ENCODE measurements at places on chromosomes 2 and 18.

- DNase-seq, result no peak
Measured at GRCh38 chr2:169736902-169737301, 3.3 kb downstream of the KLHL23 start.

DNA sequence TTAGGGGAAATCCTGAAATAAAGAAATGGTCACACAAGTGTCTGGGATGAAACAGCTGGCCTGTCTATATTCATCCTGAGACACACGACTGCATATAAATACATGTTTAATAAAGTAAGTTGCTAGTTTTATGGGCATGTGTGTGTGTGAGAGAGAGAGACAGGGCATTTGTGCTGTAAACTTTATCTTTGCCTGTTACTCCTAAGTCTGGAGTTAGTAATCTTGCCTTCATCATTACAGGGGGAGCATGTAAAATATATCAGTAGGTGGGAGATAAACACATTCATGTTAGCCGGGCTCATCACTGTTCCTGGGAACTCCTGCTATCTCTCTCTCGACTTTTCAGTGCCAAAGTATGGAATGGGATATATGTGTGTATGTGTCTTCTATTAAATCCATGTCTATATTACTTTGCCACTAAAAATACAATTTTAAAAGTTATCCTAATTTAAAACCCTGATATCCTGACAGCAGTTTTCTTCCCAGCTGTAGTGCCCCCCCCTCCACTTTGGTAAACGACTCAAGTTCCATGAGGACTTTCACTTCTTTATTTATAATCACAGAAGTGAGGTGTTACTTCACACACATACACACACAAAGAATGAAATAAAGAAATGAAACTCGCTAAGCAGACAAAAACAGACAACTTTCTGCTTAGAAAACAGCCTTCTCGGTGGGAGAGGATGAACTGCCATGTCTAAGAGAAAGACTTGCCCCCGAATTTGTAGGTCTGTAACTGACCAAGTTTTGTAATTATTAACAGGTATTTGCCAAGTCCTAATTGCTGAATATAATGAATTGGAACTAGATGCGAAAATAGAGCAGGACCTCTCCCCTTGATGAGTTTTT is 947 bp downstream of the ZEB2 start:
- no peak for DNase-seq

GRCh38 chr2:20223407-20224163 is 1.3 kb downstream of the SDC1 start:
- no peak for DNase-seq

DNA sequence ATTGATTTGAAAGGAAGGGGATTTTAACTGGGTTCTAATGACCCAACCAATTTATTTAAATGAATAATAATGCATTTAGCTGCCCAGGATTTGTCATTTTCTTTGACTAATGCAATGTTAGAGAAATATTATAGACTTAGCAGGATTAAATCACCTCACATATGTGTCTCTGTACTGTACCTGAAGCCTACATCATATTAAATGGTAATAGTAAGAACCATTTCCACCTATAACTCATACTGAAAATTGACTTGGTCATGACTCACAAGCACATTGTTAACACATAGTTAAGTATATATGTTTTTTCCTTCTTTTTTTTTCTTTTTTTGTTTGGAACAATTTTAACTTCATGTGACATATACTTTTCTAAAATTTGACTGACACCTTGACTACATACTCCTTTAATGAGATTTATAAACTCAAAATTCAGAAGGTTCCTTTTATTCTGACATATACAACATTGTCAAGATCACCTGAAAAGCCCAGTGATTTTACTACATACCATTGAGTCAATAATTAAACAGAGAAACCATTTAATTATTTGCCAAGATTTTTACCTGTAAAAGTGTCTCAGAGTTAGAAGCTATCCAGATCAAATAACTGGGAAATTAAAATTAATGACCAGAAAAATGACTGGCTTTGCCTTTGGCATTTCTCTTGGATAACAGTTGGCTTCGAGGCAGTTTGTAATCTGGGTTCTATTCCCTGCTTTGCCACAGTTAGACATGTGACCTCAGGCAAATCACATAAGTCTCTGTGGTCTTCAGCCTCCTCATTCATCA is 58.8 kb upstream of the CDC42EP3 start:
- no peak for DNase-seq

GRCh38 chr2:69811018-69811417 is 18.4 kb upstream of the GMCL1 start:
- DNase-seq, result no peak

GRCh38 chr2:119637371-119637770 is 41.6 kb upstream of the TMEM177 start:
- no peak for DNase-seq

GRCh38 chr2:97931118-97931857 is 64.5 kb downstream of the TMEM131 start:
- no peak for DNase-seq

DNA sequence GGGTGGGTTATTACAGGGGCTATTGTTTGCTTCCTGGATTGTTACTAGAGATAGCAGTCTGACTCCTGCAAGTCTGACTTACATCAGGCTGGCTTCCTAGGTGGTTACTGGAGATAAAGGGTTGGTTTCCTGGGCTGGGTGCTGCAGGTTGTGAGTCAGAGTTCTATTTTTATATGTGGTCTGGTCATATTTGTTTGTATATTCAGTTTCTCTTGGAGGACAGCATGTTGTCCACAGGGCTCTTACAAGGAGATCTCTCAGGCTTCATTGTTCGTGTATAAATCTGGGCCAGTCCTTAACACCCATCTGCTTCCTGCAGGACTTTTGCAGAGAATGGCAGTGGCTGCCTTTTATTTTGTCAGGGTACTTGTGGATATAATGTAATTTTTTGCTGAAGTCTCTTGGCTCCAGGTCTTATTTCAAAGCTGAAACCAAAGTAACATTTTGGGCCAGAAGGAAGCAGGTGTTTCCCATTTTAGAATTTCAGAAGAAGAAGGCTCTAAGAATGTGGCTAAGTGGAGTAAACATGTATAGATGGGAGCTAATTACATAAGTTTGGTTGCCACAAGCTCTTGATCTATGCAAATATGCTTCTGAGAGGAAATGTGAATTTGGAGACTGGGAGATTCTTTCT is 65.9 kb upstream of the SLC16A14 start:
- no peak for DNase-seq

GRCh38 chr18:37535968-37536367 is 29.6 kb downstream of the CELF4 start:
- DNase-seq, result no peak

All from hypothalamus (tissue), 51 donors.